Caco-2 (cell line): ENCODE measurements at places on chromosomes 2 and 18.
A peak's percentile ranks its signal among the peaks of the same experiment; 100 is the strongest.

- no peak for DNase-seq
These were observed 62.7 kb downstream of the PKP4 start for GRCh38 chr2:158519481-158519880.

DNA sequence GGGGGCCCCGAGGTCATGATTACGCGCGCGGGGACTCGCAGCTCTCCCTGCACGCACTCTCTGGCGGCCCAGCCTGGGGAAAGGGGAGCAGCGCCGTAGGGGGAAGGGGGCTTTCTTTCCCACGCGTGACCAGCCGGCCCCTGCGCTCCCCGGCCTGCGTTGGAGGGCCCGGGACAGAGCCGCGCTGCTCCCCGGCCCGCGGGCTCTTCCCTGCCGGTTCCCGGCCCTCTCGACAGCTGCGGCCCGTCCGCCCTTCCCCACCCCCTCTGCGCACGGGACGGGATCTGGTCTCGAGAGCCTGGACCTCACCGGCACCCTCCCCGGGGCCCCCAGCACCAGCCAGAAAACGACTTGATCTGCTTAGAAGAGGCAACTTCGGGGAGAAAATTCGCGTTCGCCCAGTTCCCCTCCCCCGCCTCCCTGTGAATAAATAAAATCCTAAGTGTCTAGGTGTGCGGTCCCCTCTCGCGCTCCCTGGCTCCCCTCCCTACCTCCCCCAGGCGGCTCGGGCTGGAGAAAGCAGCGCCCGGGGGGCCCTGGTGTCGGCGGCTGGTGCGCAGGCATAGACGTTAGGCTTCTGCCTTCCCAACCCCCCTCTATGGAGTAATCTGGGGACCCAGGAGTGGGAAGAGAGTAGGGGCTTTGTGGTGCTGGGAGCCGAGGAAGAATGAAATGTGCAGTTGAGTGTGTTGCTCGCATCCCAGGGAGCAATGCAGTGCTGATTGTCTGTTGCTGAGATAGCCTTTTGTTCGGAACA lies 803 bp upstream of the FIGN start:
- DNase-seq, result no peak

- DNase-seq, result no peak
These were observed 219.9 kb downstream of the SETBP1 start for GRCh38 chr18:44900627-44901026.

DNA sequence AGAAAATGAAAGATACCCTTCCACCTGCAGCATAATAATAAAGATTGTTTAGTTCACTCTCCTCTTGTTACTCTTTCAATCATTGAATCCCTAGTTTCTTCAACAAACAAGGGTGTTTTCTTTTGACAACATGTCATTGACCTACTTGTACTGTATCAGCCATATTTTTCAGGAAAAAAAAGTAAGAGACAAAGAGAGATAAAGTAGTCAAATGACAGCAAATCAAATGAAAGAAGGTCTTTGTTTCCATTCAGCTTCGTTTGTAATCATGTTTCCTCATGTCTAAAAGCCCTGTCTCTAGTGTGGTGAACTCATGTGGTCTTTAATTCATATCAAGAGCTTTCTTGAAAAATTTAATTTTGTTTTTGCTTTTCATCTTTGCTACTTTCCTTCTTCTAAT lies 557.8 kb upstream of the LRATD1 start:
- no peak for DNase-seq

DNA sequence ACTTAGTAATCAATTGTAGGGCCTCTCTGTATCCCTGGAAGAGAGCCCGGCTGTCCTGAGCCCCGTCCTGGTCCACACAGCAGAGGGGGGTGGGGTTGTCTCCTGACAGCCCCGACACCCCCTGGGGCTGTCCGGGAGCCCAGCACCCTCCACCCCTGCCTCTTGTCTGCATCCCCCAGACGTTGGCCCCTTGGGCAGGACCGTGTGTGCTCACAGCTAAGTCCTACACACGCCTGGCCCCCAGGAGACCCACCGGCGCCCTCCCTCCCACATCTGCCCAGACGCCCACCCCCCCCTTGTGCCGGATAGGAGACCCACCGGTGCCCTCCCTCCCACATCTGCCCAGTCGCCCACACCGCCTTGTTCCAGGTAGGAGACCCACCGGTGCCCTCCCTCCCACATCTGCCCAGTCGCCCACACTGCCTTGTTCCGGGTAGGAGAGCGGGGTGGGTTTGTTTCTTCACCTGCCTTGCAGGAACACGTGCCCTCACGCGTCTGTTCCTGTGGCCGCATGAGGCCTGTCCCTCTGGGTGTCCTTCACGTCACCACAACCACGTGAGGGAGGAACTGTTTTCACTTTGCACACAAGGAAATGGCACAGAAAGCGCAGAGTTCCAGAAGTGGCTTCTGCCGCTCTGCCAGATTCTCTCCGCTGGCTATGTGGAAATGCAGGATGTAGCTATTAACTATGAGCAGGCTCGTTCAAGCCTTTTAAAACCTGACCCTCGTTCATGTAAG lies 61.1 kb upstream of the NFATC1 start:
- DNase-seq, result no peak

GRCh38 chr18:28690836-28691495 lies 514.0 kb upstream of the CDH2 start:
- no peak for DNase-seq

DNA sequence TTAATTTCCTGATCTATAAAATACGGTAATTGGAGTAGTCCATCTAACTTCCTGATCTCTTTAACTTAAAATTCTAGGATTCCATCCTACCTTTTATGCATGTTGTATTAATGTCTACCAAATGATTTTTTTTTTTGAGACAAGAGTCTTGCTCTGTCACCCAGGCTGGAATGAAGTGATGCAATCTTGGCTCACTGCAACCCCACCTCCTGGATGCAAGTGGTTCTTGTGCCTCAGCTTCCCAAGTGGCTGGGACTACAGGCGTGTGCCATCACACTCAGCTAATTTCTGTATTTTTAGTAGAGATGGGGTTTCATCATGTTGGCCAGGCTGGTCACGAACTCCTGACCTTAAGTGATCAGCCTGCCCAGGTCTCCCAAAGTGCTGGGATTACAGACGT lies 47.8 kb downstream of the CFAP36 start:
- DNase-seq, result no peak

DNA sequence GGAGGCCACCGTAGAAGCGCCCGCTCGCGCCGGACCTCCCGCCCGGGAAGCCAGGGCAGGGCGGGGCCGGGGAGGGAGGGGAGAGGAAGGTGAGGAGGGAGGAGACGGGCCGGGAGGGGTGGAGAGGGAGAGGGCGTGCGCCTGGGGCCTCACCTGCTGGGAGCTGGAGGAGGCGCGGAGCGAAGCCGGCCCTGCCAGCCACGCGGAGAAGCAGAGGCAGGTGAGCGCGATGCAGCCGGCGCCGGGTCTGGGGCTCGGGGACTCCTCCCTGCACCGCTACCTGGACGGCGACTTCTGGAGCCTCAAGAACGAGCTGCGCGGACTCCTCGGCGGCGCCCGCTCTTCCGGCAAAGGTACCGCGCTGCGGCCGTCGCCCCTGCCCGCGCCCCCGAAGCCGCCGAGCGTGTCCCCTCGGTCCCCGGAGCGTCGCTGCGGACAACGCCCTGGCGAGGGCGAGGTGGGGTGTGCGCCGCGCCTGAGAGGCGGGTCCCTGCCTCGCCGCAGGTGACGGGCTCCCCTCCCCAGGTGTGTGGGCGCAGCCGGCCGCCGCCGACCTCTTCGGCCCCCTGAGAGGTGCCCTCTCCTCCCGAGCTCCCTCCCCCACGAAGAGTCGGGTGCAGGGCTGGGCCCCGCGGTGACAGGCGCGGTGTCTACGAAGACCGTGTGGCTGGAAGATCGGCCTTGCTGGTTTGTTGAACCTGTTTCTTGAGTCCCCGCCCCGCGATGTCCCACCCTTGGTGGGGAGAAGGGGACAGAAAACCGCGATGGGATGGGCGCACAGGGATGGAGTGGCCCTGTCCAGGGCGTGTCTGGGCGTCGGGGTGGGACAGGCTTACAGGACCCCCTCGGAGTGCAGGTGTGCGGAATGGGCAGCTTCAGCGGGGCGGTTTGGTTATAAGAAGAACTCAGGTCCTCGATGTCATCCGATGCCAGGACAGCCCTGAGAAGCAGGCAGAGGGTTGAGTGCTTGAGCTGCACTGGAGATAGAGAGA lies at the start of gene ACOXL:
TSS of gene ACOXL (plus strand) at position 152 of the 992 bp plus-strand sequence. CDS start 35,817 bp downstream, outside the sequence.
- DNase-seq, result peak; percentile 77

- DNase-seq, result no peak
These were observed 237.4 kb upstream of the VRK2 start for GRCh38 chr2:57809230-57809629.

GRCh38 chr2:46434851-46435273 lies 44.5 kb upstream of the TMEM247 start:
- no peak for DNase-seq

DNA sequence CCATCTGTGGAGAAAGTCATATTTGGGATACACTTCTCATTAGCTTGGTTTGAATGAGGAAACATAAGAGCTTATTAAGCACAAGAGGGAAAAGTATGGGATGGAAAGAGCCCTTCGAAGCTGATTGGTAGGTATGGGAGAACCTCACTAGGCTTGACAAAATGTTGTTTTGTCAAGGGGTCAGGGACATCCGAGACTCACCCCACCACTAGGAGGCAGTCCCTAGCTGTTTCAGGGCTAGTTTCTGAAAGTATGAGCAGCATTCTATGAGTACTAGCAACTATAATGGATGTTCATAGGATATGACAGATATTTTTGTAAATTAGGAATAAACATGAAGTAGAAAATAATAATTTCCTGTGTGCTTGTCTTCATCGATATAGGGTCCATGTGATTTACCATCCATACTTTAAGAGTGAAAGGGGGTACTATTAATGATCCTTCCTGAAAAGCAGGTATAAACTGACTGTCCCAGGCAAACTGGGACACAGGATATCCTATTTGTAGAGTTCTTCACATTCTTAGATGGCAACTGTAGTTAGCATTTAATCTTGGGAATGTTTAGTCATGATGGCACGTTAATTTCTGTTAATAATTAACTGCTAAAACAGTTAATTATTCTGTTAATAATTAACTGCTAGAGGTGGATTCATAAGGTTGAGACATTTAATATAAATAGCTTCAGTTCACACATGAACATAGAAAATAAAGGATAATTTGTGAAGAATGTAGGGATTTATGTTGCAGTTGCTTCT lies 28.4 kb downstream of the OTX1 start:
- peak; percentile 63 for DNase-seq

DNA sequence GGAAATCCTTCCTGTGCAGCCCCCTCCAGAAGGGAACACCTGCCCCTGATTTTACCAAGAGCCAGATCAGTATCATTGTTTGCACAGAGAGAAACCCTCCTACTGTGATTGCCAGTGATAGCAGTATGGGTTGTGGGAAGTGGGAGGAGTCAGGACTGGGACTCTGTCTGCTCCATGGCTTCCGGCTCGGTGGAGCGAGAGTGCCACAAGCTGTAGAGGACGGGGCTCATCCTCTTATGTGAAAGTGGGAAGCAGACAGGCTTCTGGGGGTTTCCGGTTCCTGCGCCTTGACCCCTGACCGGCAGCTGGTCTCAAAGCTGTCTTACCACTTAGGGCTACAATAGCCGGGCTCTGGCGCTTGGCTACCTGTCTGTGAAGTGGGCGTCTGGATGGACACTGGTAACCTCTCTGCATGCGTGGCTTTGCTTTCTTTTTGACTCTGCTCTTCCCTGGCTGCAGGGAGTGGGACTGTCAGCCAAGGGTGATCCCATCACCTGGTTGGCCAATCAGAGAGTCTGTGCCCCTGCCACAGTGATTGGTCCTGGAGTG lies 79.7 kb downstream of the BCL2L11 start:
- no peak for DNase-seq

GRCh38 chr2:119393971-119394748 lies 27.4 kb downstream of the DBI start:
- DNase-seq, result no peak

DNA sequence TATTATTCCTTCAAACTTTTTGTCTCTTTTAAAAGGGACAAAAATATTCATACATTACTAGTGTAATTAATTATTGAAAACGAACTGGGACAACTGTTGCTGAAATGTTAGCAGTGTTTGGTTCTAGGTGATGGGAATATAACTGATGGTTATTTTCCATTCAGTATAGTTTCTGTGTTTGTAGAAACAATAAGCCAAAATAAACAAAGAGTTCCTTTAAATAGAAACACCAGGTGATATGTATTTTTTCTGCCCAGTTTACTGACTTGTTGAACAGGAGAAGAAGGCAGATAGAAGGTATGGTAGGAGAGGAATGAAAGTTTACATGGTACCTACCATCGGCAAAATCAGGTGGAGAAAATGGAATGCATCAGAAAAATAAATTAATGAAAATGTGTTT lies 74.2 kb downstream of the LYPD6B start:
- DNase-seq, result no peak

- peak; percentile 48 for DNase-seq
These were observed 46.3 kb upstream of the CCDC150 start for GRCh38 chr2:196592911-196593881.

GRCh38 chr2:210162466-210163124 lies 8.6 kb downstream of the KANSL1L start:
- DNase-seq, result no peak

DNA sequence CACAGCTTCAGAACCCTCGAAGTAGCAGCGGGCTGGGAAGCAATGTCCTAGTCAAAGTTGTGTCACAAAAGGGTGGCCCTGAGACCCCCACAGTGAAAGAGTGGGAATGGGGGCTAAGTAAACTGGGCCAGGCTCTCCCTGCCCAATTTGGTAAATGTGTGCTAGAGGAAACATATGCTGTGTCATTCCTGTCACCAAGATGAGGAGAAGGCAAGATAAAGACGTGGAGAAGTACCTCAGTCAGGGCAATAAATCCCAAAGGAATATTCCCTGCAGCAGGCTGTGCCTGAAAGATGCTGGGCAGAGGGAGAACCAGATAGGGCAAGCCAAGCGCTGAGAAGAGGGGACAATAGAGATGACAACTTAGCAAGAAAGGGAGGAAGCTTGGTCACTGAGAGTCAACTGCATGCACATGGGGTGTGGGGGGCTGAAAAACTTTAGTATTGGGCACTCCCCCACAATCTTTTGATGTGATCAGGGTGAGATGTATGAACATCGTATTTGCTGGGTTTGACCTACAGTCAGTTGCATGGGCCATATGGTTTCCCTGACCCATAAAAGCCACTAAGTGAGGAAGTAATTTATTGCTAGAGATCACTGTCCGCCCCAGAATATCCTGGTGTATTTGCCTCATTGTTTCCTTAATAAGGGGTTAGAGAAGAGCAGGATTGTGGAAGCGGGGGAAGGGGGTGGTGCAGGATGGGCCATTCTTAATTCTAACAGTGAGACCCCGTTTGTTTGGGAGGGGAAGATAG lies 49.9 kb upstream of the CXCR4 start:
- DNase-seq, result no peak

DNA sequence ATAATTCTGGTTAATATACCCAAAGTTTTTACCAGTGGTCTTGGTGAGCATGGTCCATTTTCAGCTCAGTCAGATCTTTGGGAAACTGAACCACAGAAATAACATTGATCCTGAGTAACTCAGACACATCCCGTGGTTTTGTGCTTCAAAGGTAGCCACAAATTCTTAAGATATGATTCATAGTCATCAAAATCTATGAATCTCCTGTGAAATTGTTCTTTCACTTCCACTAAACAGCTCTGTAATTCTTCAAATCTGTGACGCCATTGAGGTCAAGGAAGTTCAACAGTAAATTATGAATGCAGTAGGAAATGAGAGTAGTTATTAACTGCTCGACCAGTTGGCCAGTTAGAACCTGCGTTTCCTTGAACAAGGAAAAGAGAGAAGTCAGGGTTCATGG lies 147.3 kb downstream of the IRS1 start:
- no peak for DNase-seq
